ENCODE measurements at places on chromosomes 1 and 21. TPM values are rescaled to one million over a fixed set of nuclear protein-coding genes. Genes with fewer than 3 reads are reported as not detected.

The S100A1 gene
- total RNA-seq: not detected

The TEDDM1 gene
- not detected for total RNA-seq

The OR4F16 gene
- not detected for total RNA-seq

The OVAAL gene
- total RNA-seq: not detected

The ATF3 gene
- 51.5 TPM for total RNA-seq

The PTCH2 gene
- total RNA-seq: 0.61 TPM

The ERICH3 gene
- not detected for total RNA-seq

DNA sequence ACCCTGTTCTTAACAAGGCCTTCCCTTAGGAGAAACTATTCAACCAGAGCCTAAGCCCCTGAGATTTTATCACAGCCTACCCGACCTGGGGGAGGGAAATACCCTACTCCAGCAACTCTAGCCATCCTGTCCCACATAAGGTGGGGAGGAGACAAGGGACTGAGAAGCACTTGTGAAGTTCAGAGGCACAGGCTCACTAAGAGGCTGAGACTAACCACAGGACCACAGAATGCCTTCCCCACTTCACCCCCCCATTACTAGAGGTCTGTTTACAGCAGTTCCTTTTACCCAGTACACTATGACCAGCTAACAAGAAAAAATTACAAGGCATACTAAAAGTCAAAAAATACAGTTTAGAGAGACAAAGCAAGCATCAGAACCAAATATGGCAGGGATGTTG lies 86.8 kb downstream of the TEX35 start:
- H3K4me3 ChIP-seq: no peak overlapping the region
- H3K27me3 ChIP-seq: peaks cover 2% of the 10 kb centered on the region
- no peak for DNase-seq
- H3K4me1 ChIP-seq: no peaks in the 10 kb centered on the region
- no peak overlapping the region for H3K27ac ChIP-seq

GRCh38 chr1:153553830-153554541 lies 4.9 kb upstream of the S100A3 start:
- H3K36me3 ChIP-seq: no peaks in the 10 kb centered on the region
- no peak overlapping the region for H3K4me3 ChIP-seq
- no peaks in the 10 kb centered on the region for H3K4me1 ChIP-seq
- H3K27me3 ChIP-seq: no peaks in the 10 kb centered on the region

DNA sequence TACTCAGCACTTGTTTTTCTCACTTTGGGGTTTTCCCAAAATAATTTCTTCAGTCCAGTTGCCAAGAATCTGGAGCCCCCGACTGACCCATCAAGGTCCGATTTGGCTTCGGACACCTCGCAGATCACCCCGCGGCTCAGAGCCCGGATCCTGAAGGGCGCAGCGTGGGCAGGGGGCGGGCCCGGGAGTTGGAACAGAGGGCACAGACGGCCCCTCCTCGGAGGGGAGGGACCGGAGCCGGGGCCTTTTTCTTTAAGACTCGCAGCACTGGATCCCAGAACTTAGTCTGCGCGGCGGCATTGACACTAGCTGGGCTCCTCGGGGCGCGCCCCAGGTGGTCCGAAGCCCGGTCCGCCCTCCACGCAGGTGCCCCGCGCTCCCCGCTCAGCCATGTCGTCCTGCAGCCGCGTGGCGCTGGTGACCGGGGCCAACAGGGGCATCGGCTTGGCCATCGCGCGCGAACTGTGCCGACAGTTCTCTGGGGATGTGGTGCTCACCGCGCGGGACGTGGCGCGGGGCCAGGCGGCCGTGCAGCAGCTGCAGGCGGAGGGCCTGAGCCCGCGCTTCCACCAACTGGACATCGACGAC lies at the start of gene CBR3:
Gene CBR3, plus strand, starts transcription at position 277 of the 588 bp plus-strand sequence. Its CDS starts 114 bp downstream, at position 391.
- peak within 1 kb of the TSS; percentile 91 for H3K4me3 ChIP-seq
- H3K4me1 ChIP-seq: peaks cover 16% of the 10 kb centered on the region
- DNase-seq: peak; percentile 76
- peak within 1 kb of the TSS; percentile 92 for H3K27ac ChIP-seq

DNA sequence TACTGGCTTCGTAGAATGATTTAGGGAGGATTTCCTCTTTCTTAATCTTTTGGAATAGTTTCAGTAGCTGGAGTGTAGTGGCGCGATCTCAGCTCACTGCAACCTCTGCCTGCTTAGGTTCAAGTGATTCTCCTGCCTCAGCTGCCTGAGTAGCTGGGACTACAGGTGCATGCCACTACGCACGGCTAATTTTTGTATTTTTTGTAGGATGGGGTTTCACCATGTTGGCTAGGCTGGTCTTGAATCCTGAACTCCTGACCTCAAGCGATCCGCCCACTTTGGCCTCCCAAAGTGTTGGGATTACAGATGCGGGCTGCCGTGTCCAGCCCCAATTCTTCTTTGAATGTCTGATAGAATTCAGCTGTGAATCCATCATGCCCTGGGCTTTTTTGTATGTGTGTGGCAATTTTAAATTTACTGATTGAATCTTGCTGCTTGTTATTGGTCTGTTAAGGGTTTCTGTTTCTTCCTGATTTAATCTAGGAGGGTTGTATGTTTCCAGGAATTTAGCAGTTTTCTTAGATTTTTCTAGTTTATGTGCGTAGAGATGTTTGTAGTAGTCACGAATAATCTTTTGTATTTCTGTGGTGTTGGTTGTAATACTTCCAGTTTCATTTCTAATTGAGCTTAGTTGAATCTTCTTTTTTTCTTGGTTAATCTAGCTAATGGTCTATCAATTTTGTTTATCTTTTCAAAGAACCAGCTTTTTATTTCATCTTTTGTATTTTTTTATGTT lies 15.3 kb downstream of the MAN1C1 start:
- no peak for DNase-seq
- peak overlapping the region; percentile 85 for H3K27ac ChIP-seq
- peaks cover 59% of the 10 kb centered on the region for H3K4me1 ChIP-seq
- peaks cover 11% of the 10 kb centered on the region for H3K36me3 ChIP-seq
- peak overlapping the region; percentile 81 for H3K4me3 ChIP-seq

DNA sequence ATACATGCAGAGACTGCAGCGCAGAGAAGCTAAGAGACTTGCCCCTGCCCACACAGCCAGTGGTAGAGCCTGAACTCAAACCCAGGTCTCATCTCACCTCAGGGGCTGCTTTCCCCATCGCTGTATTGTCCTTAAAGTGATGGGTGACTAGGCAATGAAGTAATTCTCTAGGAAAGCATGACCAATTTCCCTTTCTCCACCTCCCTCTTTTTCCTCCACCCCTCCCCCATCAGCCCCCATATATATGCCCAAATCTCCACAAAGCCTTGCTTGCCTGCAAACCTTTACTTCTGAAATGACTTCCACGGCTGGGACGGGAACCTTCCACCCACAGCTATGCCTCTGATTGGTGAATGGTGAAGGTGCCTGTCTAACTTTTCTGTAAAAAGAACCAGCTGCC lies at the start of gene IL24:
Gene IL24, plus strand, starts transcription at position 269 of the 400 bp plus-strand sequence. CDS start 390 bp downstream, outside the sequence.
- H3K36me3 ChIP-seq: peaks cover 9% of the 10 kb centered on the region
- peaks cover 2% of the 10 kb centered on the region for H3K27me3 ChIP-seq
- peak within 1 kb of the TSS; percentile 74 for H3K4me3 ChIP-seq
- peak; percentile 87 for DNase-seq

All from activated CD4-positive, alpha-beta memory T cell treated with anti-CD3 and anti-CD28 coated beads for 36 hours (primary cell).